ENCODE measurements at places on chromosomes 5 and 9.

- no peak for DNase-seq
Observed at GRCh38 chr9:118959366-118959765, 409.9 kb downstream of the BRINP1 start.

DNA sequence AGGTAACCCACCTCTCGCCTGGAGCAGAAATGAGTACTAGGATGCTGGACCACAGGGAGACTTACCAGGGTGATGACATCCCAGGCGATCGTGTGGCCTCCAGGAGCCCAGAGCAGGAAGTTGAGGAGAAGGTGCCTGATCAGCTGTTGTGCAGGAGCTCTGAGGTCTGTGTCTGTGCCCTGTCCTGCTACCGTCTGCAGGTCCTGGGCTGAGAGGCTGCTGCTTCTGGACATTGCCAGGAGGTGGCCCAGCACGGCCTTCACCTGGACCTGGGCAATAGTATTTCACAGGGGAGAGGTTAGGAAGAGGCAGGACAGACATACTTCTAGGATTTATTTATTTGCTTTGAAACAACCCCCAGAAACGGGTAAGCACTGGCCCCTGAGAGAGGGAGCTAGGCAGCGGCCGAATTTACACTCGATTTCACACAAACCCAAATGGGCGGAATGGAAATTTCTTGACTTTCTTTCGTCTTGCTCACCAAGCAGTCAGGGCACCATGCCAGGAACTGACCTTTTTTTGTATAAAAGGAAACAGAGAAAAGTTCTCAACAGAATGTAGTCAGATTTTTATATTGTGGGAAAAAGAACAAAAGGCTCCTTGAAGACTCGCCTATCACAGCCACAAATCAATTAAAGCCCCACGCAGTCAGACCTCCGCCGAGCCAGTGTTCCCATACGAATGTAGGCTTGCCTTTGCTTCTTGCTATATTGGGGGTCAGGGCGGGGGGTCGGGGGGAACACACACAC is 210.3 kb downstream of the FANCC start:
- DNase-seq = no peak

DNA sequence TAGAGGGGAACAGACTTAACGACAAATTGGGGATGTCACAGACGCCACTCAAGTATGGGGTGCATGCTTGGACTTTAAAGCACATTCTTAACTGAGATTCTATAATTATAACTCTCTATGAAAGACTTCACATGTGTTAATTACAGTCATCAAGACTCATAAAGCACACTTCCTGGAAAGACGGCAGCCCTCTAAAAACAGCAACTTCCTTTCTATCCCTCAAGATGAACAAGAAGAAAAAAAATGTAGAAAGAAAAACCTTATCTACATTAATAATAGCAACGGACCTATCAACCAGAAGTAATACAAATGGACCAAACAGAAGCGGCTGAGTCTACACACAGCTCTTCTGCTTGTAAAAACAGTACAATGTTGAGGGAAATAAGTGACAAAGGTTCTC is 21.2 kb downstream of the GNAQ start:
- no peak for DNase-seq

DNA sequence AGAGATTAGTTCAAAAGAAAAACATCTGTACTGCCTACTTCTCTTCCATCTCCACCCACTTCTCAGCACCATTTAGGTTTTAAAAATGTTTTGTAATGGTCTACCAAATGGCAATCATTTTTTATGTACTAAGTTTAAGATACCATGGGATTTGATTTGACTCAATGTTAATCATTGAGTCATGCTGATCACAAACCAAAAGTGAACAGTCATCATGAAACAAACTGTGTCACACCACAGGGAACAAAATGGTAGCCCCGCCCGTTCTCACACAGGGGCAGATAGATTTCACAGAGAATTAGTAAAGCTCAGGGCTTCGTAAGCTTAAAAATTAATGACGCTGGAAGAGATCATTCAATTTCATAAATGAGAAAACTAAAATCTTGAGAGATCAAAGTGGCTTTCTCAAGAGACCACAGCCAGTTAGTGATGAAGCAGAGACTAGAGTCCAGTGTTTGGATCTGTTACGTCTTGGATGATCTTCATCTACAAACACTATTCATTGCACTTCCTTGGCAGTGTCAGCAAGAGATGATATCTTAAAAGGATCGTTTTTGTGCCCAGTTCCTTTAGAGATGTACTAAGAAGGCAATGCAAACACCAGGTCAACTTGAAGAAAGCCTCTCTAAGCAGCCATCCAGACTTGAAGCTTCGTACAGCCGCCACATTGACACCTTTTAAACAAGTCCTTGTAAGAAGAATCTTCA is 33.9 kb upstream of the TRIO start:
- no peak for DNase-seq

GRCh38 chr5:160089531-160089930 is 29.7 kb downstream of the PWWP2A start:
- DNase-seq = no peak

- DNase-seq = no peak
Observed at GRCh38 chr9:87464110-87464991, 33.3 kb upstream of the DAPK1 start.

GRCh38 chr5:28603869-28604268 is 1565.5 kb upstream of the CDH9 start:
- DNase-seq = no peak

GRCh38 chr9:136020671-136021070 is 59.5 kb upstream of the UBAC1 start:
- DNase-seq = no peak

DNA sequence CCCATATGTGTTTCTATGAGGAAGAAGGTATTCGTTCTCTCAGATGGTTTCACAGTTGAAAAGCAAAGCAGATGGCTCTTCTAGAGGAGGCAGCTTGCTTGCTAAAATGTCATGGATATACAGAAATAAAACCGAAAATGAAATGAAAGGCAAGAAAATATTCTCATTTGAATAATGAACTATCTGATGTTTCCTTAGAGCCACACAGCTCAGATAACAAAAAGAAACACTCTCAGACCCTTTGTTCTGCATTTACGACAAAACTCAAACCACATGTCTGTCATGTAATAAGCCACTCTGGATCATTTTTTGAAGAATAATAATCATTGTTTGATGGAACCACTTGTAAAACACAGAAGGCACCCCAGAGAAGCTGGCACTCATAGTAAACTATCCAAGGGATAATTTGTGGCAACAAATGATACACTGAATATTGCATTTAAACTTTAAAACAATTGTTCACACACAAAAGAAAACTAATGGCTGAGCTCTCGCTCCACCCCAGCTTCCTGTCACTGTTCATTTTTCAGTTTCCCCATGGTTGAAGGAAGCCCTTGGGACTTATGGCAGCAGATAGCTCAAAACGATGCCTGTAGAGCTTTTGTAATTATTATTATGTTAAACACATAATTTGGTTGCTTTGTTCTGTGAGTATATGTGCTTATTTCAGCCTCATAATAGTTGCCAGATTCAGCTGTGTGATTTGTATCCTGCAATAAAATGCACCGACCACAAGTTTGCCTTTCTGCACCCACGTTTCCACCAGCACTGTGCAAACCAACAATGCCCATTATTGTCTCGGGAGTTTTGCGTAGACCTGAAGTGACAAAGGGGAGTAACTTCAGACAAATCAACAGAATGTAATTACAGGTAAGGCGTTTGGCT is 256.0 kb downstream of the TMEM167A start:
- no peak for DNase-seq

GRCh38 chr9:122158202-122158601 is 1.4 kb downstream of the NDUFA8 start:
- DNase-seq = peak; percentile 31

DNA sequence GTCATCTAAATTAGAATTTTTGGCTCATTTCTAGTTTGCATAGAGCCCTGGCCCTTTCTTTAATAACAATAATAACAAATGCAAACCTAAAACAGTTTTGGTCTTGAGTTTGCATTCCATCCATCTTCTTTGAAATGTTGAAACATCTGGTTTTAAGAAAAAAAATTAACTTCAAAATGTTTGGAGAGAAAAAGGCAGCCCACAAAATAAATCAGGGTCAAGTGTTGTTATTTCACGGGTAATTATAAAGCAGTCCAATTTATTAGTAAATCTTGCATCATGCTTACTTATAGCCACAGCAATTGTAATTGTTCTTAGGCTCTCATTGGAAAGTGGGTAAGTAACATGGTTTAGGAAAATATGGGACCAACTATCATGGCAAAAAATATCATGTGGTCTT is 247.0 kb upstream of the MEF2C start:
- DNase-seq = no peak

DNA sequence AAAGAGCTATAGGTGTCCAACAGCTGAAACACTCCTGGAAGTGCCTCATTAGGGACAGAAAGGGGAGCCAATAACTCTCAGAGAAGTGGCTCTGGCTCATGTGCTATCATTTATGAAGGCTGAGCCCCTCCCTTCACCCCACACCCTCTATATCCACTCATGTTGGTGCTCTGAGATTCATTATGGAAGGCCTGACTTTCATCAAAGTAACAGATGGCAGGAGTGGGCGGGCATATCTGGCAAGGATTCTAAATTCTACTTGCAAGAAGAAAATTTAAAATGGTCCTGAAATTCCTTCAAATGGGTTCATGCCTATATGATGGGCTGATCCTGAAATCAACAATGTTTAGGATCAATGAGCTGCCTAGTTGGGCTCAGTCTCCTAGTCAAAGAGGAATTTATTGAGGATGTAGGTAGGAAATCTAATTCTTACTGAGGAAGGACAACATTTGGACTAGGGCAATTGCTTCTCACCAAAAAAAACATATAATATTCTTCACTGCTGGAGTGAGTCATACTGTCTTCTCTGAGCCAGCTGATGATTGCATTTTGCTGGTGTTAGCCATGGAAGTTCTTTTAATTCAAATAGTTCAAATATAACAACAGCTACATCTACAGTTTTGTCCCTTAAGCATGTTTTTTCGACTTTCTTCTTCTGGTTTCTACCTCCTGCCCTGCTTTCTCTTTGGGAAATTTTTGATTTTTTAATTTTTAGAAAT is 23.5 kb downstream of the NMRK1 start:
- no peak for DNase-seq

- peak; percentile 82 for DNase-seq
Observed at GRCh38 chr5:146751781-146752401, 126.7 kb downstream of the PPP2R2B start.

DNA sequence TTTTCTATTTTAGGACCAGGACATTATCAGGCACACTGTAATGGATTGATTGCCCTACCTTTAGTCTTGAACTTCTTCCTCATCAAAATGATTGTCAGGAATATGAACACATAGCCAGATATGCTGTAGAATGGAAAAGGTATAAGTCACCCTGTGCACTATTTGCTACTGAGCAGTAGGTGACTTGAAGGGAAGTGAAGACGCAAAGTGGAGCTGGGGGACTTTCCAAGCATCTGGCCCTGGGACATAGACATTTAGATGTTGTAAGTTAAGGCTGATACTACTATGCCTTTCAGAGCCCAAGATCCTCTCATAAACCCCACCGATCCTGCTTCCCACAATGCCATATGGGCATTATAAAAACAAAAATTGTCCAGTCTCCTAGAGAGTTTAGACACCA is 174.5 kb downstream of the DOCK8 start:
- no peak for DNase-seq

- DNase-seq = peak; percentile 59
Observed at GRCh38 chr9:132160802-132161742, 786 bp upstream of the NTNG2 start.

GRCh38 chr9:16996901-16997491 is 126.5 kb upstream of the BNC2 start:
- DNase-seq = no peak

DNA sequence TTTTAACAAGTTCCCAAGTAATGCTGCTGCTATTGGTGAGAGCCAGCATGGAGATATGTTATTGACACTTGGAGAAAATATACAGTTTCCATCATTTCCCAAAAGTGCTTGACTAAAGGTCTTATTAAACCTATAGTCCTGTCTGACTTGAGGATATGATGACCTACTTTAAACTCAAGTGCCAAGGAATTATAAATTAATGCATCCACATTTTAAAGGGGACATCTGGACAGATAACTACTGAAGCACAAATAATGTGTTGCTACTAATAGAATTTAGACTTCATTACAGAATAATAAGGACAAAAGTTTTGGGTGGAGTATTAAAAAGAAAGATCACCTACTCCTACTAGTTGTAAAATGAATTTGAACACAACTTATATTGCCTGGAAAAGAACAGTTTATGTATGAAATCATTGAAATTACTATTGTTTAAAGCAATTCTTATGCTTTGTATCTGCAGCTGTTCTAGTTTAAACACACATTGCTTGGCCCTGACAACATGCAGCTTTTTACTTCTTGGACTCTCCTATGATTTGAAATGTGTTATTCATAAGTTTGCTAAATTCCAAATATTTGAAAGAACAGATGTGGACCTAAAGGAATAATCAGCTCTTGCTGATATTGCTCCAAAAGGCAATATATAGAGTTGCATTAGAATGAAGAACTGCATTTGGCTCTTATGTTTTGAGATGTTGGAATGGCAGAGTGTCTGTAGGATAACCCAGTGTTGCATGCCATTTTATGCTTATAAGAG is 73.4 kb downstream of the SGCD start:
- DNase-seq = no peak

- no peak for DNase-seq
Observed at GRCh38 chr5:176712546-176713304, 65.4 kb downstream of the TSPAN17 start.

DNA sequence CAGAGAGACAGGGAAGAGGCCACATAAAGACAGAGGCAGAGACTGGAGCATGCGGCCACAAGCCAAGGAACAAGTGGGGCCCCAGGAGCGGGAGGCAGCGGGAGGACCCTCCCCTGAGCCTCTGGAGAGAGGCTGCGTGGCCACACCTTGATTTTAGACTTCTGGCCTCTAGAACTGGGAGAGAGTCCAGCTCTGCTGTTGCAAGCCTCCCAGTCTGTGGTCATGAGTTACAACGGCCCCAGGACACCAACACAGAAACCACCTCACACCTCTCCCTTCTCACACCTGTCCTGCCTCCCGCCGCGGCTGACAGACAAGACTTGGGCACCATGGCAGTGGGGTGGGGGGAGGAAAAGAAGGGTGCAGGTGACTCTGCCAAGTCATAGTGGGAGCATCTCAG is 2.2 kb downstream of the INPP5E start:
- no peak for DNase-seq

- no peak for DNase-seq
Observed at GRCh38 chr5:59684388-59685190, 208.9 kb downstream of the PDE4D start.

GRCh38 chr9:130073373-130073772 is 19.7 kb downstream of the GPR107 start:
- no peak for DNase-seq
